ENCODE measurements at places on chromosomes 2 and 18.

DNA sequence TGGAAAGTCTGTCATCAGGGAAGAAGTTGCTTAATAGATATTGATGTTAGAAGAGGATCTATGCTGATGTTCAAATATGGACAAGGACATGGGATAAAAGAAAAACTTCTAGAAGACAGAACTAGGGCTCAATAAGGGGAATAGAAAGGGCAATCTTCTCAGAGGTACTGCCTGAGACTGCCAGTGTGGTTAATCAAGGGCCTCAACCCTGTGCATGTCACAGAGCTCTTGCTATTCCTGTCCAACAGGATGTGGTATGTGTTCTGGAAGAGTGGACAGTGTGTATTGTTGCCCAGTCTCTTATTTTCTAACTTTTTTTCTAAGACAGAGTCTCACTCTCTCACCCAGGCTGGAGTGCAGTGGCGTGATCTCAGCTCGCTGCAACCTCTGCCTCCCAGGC lies 27.8 kb upstream of the RNF125 start:
- DNase-seq = no peak

- DNase-seq = no peak
Measured at GRCh38 chr2:29644949-29645348, 276.4 kb downstream of the ALK start.

- peak; percentile 3 for DNase-seq
Measured at GRCh38 chr18:38427234-38427633, 861.6 kb upstream of the CELF4 start.

GRCh38 chr2:165567273-165567672 lies 97.8 kb downstream of the CSRNP3 start:
- DNase-seq = no peak
